ENCODE measurements at places on chromosomes 2 and 18. TPM values are rescaled to one million over a fixed set of nuclear protein-coding genes. Genes with fewer than 3 reads are reported as not detected.

GRCh38 chr2:11344956-11345677 is 681 bp upstream of the ROCK2 start:
- no peaks in the 10 kb centered on the region for H3K36me3 ChIP-seq
- H3K27ac ChIP-seq: peak overlapping the region; percentile 100
- DNase-seq: peak; percentile 79

DNA sequence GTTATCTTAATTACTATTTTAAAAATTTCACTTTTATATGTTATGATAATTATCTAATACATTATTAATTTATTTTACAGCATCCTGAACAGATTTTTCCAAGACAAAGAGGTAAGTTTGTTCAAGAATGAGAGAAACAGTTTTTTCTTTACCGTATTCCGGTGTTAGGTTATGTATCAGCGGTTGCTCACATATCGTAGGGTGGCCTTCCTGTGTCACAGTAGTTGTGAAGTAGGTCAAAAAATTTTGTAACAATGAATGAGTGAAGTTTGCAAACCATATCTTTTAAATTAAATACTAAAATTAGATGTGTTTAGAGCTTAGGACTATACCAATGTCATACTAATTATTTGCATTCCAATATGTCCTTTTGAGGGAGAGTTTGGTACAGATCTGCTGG is 33.5 kb downstream of the MRPS9 start:
- H3K4me3 ChIP-seq: no peak overlapping the region
- no peak overlapping the region for H3K27ac ChIP-seq
- peaks cover 15% of the 10 kb centered on the region for H3K4me1 ChIP-seq
- H3K36me3 ChIP-seq: no peaks in the 10 kb centered on the region

The GPR35 gene
- 91.1 TPM for total RNA-seq

The NEU4 gene
- total RNA-seq: 195 TPM

The C2orf72 gene
- 52.7 TPM for total RNA-seq

- H3K36me3 ChIP-seq: no peaks in the 10 kb centered on the region
- no peak for DNase-seq
- H3K4me3 ChIP-seq: peak overlapping the region; percentile 98
- H3K27me3 ChIP-seq: no peaks in the 10 kb centered on the region
These were observed 742 bp upstream of the SOS1 start for GRCh38 chr2:39121523-39122063.

DNA sequence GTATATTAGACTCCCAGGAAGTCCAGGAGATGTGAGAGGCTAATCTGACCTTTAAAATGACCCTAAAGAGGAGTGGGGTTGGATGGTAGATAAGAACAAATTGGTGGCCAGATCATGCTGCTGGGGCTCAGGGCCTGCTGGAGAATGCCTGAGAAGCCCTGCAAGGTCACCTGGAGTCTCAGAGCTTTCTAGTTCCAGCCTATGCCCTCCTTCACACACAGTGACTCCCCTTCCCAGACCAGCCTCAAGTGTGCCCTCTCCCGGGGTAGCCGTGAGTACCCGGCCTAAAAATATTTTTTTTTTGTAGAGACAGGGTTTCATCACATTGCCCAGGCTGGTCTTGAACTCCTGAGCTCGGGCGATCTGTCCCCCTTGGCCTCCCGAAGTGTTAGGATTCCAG is 44.2 kb upstream of the FZD5 start:
- no peaks in the 10 kb centered on the region for H3K27me3 ChIP-seq
- no peak overlapping the region for H3K27ac ChIP-seq
- DNase-seq: no peak
- no peaks in the 10 kb centered on the region for H3K36me3 ChIP-seq
- peaks cover 29% of the 10 kb centered on the region for H3K4me1 ChIP-seq
- no peak overlapping the region for H3K4me3 ChIP-seq

The CDH19 gene
- 8.7 TPM for total RNA-seq

- DNase-seq: no peak
- peaks cover 98% of the 10 kb centered on the region for H3K27me3 ChIP-seq
- no peak overlapping the region for H3K4me3 ChIP-seq
- no peaks in the 10 kb centered on the region for H3K36me3 ChIP-seq
These were observed 2.8 kb upstream of the RAX start for GRCh38 chr18:59276047-59276446.

The SNORC gene
- 13.9 TPM for total RNA-seq

GRCh38 chr2:15797939-15798281 is 142.4 kb upstream of the MYCN start:
- no peak for DNase-seq
- H3K4me1 ChIP-seq: no peaks in the 10 kb centered on the region
- H3K27ac ChIP-seq: no peak overlapping the region
- no peaks in the 10 kb centered on the region for H3K36me3 ChIP-seq
- H3K4me3 ChIP-seq: no peak overlapping the region
- H3K27me3 ChIP-seq: no peaks in the 10 kb centered on the region

DNA sequence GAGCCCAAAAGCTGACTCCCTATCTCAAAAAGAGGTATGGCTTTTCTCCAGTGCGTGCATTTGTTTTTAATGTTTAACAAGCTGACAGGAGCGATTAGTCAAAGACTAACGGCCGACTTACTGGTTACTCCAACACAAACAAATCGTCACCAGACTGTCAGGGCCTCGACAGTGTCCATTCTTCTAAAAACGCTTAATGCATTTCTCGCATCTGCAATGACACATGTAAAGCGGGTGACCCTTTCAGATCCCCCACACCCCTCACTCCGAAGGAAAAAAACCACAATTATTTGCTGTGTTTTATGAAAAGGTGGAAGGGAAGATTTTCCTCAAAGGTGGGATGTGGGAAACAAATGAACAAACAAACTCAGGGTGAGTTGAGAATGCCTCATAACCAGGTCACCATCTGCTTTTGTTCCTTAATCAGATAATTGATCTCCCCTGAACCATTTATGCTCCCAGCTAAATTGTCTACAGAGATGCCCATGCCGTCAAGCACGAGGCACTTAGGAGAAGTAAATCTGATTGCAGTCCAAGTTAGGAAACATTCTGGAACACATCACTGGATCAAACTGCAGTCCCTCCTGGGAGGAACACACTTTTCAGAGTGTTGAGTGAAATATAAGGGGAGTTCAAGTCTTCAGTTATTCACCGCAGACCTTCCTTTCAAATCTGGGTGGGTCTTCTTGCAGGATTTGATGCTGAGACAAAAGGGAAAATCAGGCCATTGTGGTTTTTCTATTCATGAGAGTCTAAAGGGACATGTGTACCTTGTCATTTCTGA is 340.8 kb downstream of the CMPK2 start:
- no peak for DNase-seq
- H3K27me3 ChIP-seq: no peaks in the 10 kb centered on the region
- no peaks in the 10 kb centered on the region for H3K4me1 ChIP-seq
- no peak overlapping the region for H3K4me3 ChIP-seq
- no peak overlapping the region for H3K27ac ChIP-seq

GRCh38 chr2:135409436-135409835 is 121.6 kb downstream of the ZRANB3 start:
- H3K27ac ChIP-seq: no peak overlapping the region
- H3K4me3 ChIP-seq: no peak overlapping the region
- no peak for DNase-seq
- no peaks in the 10 kb centered on the region for H3K4me1 ChIP-seq
- H3K27me3 ChIP-seq: no peaks in the 10 kb centered on the region

GRCh38 chr2:156334496-156335478 is 2.3 kb upstream of the NR4A2 start:
- peak overlapping the region; percentile 87 for H3K4me3 ChIP-seq
- peaks cover 3% of the 10 kb centered on the region for H3K27me3 ChIP-seq
- H3K27ac ChIP-seq: peak overlapping the region; percentile 98
- DNase-seq: peak; percentile 93

- H3K27me3 ChIP-seq: no peaks in the 10 kb centered on the region
- no peaks in the 10 kb centered on the region for H3K4me1 ChIP-seq
- H3K27ac ChIP-seq: no peak overlapping the region
- no peaks in the 10 kb centered on the region for H3K36me3 ChIP-seq
These were observed 62.4 kb upstream of the TWIST2 start for GRCh38 chr2:238785528-238785860.

DNA sequence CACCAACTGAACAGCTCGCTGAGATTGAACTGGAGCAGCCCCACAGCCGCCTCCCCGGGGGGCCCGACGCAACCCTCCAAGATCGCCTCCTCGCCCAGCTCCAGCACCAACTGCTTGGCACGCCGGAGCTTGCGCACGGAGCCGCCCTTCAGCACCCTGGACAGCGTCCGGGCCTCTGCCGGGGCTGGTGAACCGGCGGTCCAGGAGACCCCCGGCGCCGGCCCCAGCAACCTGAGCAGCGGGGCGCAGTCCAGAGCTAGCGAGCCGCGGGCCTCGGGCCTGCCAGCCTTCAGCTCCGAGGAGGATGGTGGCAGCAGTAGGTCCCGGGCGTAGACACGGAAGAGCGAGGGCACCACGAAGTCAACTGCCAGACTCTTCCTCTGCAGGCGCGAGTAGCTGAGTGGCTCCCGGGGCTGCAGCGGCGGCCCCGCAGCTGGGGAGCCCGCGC is 1.2 kb downstream of the ALK start:
- H3K4me1 ChIP-seq: no peaks in the 10 kb centered on the region
- peaks cover 69% of the 10 kb centered on the region for H3K27me3 ChIP-seq
- peak overlapping the region; percentile 47 for H3K4me3 ChIP-seq
- no peak overlapping the region for H3K27ac ChIP-seq
- H3K36me3 ChIP-seq: no peaks in the 10 kb centered on the region

- no peak overlapping the region for H3K27ac ChIP-seq
- no peaks in the 10 kb centered on the region for H3K27me3 ChIP-seq
- H3K4me1 ChIP-seq: no peaks in the 10 kb centered on the region
- no peaks in the 10 kb centered on the region for H3K36me3 ChIP-seq
These were observed 499.7 kb downstream of the PTH2R start for GRCh38 chr2:208906330-208906729.

GRCh38 chr18:62102221-62102620 is 84.6 kb downstream of the PIGN start:
- no peak overlapping the region for H3K4me3 ChIP-seq
- no peaks in the 10 kb centered on the region for H3K27me3 ChIP-seq
- no peaks in the 10 kb centered on the region for H3K36me3 ChIP-seq
- DNase-seq: no peak
- no peak overlapping the region for H3K27ac ChIP-seq

DNA sequence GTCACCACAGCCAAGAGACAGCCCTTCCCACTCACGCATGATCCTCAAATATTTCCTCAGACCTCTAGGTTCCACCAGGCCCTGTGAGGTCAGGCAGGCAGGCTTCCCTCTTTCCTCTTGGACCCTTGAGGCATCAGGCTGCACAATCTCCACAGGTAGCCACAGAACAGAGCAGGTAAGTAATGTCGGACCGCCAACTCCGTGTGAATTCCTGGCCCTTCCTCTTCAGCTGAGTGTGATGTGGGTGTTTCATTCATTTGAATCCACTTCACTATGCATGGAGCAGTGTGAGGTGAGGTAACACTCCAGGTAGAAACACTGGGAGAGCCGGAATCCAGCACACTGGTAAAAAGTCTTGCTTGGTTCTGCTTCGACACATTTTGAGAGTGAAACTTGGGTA is 44.0 kb downstream of the MRPL35 start:
- peak overlapping the region; percentile 44 for H3K27ac ChIP-seq
- H3K27me3 ChIP-seq: no peaks in the 10 kb centered on the region
- no peak for DNase-seq
- peaks cover 6% of the 10 kb centered on the region for H3K4me1 ChIP-seq
- H3K4me3 ChIP-seq: no peak overlapping the region

The BBS5 gene
- 12.3 TPM for total RNA-seq

DNA sequence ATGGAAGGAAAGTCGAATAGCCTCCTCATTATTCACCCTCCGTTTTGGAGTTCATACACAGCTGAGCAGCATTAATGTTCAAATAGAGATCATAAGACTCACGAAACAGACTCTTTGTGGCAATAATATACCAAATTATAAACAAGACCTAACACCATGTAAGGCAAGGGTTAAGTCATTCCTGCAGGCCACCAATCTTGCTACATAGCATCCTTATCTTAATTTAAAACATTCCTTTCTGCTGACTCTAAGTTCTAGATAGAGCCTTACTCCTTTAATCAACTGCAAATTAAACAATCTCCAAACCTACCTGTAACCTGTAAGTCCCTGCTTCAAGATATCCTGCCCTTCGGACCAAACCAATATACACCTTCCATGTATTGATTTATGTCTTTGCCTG is 178.0 kb downstream of the PDE11A start:
- H3K27me3 ChIP-seq: no peaks in the 10 kb centered on the region
- DNase-seq: no peak
- no peak overlapping the region for H3K27ac ChIP-seq
- H3K4me3 ChIP-seq: no peak overlapping the region
- no peaks in the 10 kb centered on the region for H3K36me3 ChIP-seq

DNA sequence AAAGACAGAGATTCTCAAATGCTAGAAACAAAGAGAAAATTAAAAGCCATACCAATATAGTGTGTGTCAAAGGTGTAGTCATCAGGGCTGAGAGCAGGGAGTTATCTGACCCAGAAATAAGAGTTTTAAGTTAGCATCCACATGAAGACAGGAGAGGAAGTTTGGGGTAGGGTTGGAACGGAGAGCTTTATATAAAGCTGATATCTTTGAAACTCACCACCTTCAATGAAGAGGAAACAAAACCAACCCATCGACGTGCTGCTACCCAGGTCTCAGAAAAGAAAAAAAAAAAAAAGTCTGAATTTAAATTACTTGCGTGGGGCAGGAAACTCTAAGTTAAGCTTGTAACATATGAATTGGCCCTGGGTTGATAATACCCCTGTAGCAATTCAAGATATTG is 42.4 kb downstream of the ARL4C start:
- H3K36me3 ChIP-seq: no peaks in the 10 kb centered on the region
- H3K27me3 ChIP-seq: no peaks in the 10 kb centered on the region
- no peak overlapping the region for H3K4me3 ChIP-seq
- DNase-seq: no peak
- no peaks in the 10 kb centered on the region for H3K4me1 ChIP-seq

- no peak overlapping the region for H3K27ac ChIP-seq
- H3K27me3 ChIP-seq: no peaks in the 10 kb centered on the region
- no peak for DNase-seq
- H3K36me3 ChIP-seq: no peaks in the 10 kb centered on the region
- H3K4me3 ChIP-seq: no peak overlapping the region
- H3K4me1 ChIP-seq: no peaks in the 10 kb centered on the region
These were observed 7.8 kb upstream of the MYCN start for GRCh38 chr2:15932394-15933183.

DNA sequence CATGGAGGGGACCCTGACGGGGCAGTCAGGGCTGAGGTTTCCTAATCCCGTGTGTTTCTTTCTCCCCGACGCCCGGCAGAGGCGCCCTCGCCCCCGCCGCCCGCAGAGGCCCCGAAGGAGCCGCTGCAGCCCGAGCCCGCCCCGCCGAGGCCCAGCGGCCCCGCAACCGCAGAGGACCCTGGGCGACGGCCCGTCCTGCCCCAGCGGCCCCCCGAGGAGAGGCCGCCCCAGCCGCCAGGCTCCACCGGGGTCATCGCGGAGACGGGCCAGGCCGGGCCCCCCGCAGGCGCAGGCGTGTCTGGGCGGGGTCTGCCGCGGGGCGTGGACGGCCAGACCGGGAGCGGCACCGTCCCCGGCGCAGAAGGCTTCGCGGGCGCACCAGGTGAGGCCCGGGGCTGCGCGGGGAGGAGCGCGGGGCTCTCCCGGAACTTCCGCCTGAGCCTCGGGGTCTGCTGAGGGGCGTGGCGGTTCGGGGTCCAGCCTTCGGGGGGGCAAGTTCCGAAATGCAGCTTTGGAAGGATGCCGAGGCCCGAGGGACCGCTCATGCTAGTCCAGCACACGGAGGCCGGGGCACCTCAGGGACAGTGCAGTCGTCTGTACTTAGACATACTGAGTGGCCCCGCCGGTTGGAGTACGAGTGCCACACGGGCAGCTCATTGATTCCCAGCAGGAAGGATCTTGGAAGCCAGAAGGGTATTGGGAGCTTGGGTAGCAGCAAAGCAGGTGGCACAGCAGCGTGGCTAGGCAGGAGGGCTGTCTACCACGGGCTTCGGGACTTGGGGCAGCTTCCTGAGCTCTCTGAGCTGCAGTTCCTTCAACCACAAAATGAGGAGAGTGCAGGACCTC is 60.1 kb downstream of the EMILIN2 start:
- peak overlapping the region; percentile 66 for H3K4me3 ChIP-seq
- no peaks in the 10 kb centered on the region for H3K4me1 ChIP-seq
- DNase-seq: peak; percentile 70
- H3K27ac ChIP-seq: peak overlapping the region; percentile 73
- no peaks in the 10 kb centered on the region for H3K27me3 ChIP-seq
- H3K36me3 ChIP-seq: no peaks in the 10 kb centered on the region
